ENCODE measurements at places on chromosomes 2 and 18.

- DNase-seq, result no peak
These were observed 10.6 kb downstream of the SETBP1 start for GRCh38 chr18:44691148-44691925.

DNA sequence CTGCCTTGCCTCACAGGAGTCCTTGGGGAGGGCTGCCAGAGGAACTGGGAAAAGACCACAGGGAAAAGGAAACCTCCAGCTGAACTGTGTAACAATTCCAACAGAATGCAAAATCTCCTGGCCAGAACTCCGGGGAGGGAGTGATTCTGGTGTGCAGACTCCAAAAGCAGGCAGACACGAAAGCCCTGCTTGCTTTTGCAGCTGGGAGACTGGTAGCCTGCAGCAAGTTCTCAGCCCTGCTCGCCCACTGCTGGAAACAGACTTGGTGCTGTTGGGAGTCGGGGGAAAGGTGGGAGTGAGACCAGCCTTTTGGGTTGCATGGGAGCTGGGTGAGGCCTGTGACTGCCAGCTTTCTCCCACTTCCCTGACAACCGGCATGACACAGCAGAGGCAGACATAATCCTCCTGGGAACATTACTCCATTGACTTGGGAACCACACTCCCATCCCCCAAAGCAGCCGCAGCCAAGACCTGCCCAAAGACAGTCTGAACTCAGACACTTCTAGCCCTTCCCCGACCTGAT is 26.0 kb upstream of the NMI start:
- DNase-seq, result no peak

DNA sequence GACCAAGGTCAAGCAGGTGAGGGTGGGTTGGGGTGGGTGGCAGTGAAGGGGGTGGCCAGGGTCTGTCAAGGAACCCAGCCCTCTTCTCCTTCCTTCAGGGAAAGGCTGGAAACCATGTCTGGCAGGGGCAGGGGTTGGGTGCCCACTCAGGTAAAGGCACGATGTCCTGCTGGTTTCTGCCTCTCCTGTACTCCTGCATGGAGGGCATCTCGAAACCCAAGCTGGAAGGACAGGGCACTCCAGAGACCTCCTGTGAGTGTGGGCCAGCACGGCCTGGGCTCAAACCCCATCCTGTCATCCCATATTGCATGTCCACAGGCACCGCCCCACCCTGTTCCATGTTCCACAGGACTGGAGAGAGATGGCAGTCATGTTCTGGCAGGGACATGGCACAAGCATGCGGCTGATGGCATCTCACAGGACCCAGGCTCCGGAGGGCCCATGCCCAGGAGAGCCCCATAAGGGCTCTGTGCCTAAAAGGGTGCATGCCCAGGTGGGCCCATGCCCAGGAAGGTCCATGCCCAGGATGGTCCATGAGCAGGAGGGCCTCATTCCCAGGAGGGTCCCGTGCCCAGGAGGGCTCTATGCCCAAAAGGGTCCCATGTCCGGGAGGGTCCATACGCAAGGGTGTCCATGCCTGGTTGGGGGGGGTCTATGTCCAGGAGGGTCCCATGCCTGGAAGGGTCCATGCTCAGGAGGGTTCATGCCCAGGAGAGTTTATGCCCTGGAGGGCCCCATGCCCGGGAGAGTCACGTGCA is 6.4 kb downstream of the GPR35 start:
- no peak for DNase-seq

DNA sequence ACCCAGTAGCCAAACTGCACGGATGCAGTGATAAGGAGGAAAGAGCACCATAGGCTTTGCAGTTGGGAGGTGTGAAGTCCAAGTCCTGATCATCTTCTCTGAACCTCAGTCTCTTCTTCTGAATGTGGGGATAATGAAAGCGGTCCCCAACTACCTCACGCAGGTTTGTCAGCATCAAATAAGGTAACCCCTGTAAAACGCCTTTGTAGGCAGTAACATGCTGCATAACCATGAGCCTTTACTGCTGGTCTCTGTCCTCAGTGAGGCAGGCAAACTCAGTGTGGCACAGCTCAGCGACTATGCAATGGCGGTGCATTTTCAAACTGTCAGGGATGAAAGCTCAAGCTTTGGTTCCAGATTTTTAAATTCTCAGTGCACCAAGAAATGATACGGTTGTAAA is 46.1 kb downstream of the DNMT3A start:
- no peak for DNase-seq

GRCh38 chr2:39158351-39158750 is 37.5 kb upstream of the SOS1 start:
- no peak for DNase-seq

- no peak for DNase-seq
These were observed 217.7 kb downstream of the MCFD2 start for GRCh38 chr2:46697830-46698323.

GRCh38 chr2:163802284-163802683 is 66.5 kb upstream of the FIGN start:
- no peak for DNase-seq

DNA sequence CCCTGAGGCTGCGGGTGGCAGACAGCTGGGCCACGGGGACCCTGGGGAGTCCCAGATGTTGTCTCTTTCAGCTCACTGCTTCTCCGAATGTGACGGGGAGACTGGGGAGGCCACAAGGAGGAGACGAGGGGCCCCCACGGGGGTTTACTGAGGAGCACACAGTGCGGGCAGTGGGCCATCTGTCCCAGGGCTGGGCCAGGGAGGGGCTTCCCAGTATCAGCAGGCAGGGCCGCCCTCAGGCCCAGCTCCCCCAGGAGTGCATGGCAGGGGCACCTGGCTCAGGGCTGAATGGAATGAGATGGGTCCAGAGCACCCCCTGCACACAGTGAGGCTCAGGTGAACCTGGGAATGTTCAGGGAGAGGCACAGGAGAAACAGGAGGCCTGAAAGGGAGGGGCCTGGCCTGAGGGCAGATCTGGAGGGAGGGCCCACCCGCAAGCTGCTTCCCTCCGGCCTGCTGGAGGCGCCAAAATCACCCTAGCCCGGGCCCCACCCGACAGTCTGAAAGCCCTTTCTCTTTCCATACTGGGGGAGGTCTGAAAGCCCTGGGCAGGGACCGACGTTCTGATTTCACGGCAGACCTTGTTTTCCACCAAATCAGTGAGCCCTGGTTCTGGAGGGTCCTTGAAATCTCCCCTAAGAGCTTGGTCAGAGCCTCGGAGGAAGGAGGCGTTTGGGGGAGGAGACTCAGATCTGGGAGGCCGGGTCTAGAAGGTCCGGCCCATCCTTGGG is 35.5 kb upstream of the PTMA start:
- no peak for DNase-seq

- no peak for DNase-seq
These were observed 102.5 kb upstream of the PIEZO2 start for GRCh38 chr18:11251891-11252270.

GRCh38 chr18:607930-608329 is 11.1 kb downstream of the CLUL1 start:
- no peak for DNase-seq

DNA sequence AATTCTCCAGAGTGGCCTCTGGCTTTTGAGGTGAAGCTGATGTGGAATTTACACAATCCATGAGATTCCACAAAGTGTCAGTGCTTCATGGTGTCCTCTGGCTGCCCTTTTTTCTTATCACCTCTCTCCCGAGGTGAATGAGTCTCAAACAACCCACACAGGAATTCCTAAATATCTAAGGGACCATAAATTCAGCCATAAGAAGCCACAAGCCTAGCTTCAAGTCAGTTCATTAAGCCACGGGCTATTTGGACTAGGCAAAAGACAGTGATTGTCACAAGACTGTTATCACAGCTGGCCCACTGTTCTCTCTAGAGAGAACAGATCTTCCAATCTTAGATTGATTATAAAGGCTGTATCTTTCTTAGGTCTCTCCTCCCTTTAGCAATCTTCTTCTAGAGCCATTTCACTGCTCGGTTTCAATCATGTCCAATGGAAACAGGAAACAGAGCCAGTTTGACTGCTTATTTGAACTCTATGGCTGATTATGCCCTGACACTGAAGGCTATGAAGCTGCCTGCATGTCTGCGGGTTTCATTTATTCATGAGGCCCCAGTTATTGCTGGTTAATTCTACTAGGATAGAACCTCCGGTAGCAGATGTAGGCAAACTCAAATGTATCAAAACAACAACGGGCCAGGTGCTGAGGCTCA is 4.1 kb downstream of the NEMP2 start:
- no peak for DNase-seq

DNA sequence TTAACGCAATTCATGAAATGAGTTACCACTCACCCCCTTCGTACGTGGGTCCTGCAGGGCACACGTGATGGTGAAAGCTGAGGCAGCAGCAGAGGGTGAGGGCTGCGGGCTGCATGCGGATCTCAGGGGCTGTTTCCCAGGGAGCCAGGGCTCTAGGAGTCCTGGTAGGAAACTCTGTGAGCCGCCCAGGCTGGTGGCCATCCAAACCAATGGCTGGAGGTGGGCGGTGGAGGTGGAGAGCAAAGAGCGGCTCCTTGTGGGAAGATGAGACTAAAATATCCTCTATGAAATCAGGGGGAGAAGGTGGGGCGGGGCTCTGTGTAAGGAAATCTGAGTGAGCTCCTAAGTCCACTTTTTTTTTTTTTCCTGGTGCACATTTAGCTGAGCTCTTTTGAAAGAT is 120.1 kb upstream of the SLC1A4 start:
- DNase-seq, result no peak

GRCh38 chr2:67240507-67240906 is 156.6 kb upstream of the ETAA1 start:
- DNase-seq, result no peak

DNA sequence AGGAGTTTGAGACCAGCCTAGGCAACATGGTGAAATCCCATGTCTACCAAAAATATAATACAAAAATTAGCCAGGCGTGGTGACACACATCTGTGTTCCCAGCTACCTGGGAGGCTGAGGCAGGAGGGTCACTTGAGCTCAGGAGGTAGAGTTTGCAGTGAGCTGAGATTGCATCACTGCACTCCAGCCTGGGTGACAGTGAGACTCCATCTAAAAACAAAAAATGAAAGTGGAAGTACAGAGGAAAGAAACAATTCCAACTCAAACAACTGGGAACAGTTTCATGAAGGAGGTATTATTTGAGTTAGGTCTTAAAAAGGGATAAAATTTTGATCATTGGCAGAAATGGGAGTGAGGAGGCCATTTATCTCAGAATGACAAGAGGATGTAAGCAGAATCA is 6.3 kb upstream of the RAB1A start:
- DNase-seq, result no peak

DNA sequence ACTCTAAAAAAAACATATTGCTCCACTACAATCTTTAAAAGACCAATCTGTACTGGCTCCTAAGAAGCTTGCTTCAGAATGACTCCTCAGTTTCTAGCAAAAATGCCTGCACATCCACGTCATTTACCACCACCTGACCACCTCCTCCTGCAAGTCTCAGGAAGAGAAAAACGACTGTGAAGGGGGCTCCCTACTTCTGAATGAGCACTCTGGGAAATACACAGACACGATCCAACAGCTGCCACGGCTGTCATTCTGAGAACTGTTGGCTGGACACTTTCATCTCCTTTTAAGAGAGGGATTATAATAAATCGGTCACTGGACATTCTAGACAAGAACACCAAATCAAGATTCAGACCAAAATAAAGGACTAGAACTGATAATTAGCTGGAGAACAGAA is 21.5 kb downstream of the EPG5 start:
- no peak for DNase-seq

- DNase-seq, result peak; percentile 14
These were observed 50.8 kb downstream of the WIPF1 start for GRCh38 chr2:174546519-174547506.

- no peak for DNase-seq
These were observed 7.3 kb downstream of the TMX3 start for GRCh38 chr18:68707646-68708045.
